ENCODE measurements at places on chromosomes 12 and 14. TPM values are rescaled to one million over a fixed set of nuclear protein-coding genes. Genes with fewer than 3 reads are reported as not detected.
A peak's percentile ranks its signal among the peaks of the same experiment; 100 is the strongest.

DNA sequence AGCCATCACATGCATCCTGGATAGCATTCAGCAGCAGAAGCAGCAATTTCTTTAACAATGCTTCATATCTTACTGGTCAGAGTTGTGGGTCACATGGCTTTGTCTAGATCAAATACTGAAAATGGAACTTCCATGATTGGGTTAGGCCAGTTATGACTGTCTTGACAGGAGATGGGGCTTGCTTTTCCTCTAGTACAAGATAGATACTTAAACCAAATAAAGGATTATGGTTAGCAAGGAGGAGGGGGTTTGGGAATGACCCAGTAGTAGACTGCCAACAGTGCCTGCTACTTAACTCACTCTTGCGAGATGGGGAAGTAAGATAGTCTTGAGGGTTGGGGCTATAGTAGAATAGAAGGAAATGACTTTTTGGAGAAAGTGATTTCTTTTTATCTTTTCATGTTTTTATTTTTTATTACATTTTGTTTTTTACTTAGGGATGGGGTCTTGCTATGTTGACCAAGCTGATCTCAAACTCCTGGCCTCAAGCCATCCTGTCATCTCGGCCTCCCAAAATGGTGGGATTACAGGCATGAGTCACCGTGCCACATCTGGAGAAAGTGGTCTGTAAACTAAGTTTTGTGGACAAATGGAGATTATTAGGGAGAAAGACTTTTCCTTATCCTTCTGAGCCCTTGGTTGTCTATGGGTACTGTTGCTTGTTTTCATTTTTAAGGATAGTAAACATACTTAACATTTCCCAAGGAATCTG is 37.6 kb downstream of the WNK1 start:
- no peak overlapping the region for H3K27ac ChIP-seq
- H3K4me1 ChIP-seq = peaks cover 5% of the 10 kb centered on the region
- no peak overlapping the region for H3K4me3 ChIP-seq
- no peak for DNase-seq

- no peak overlapping the region for H3K4me3 ChIP-seq
- no peaks in the 10 kb centered on the region for H3K36me3 ChIP-seq
- no peak overlapping the region for H3K27ac ChIP-seq
- DNase-seq = no peak
Observed at GRCh38 chr12:131275824-131276223, 322.1 kb downstream of the ADGRD1 start.

- H3K36me3 ChIP-seq = no peaks in the 10 kb centered on the region
- H3K27me3 ChIP-seq = no peaks in the 10 kb centered on the region
- H3K4me1 ChIP-seq = peaks cover 19% of the 10 kb centered on the region
- no peak within 1 kb of the TSS for H3K27ac ChIP-seq
- H3K4me3 ChIP-seq = peak within 1 kb of the TSS; percentile 60
- DNase-seq = peak; percentile 29
Observed at GRCh38 chr14:21525962-21526671, at the start of gene SALL2. TSS of gene SALL2 (minus strand) at chr14:21526346. CDS start at chr14:21526127, 219 bp downstream.

- H3K4me3 ChIP-seq = no peak overlapping the region
- H3K36me3 ChIP-seq = no peaks in the 10 kb centered on the region
- H3K27ac ChIP-seq = no peak overlapping the region
- no peak for DNase-seq
- no peaks in the 10 kb centered on the region for H3K4me1 ChIP-seq
Observed at GRCh38 chr12:23722655-23723054, 226.8 kb downstream of the SOX5 start.

DNA sequence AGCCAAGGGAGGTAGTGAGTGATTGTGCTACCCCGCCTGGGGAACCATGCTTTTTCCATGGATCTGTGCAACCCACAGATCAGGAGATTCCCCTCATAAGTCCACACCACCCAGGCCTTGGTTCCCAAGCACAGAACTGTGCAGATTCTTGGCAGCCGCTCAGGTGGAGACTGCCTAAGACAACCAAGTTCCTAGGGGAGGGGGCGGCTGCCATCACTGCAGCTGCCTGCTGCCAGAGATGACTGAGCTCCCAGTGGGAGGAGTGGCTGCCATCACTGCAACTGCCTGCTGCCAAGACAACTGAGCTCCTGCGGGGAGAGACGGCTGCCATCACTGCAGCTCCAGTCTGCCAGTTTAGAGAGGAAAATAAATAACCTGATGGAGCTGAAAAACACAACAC is 138.3 kb upstream of the GARIN2 start:
- H3K27me3 ChIP-seq = no peaks in the 10 kb centered on the region
- no peak overlapping the region for H3K27ac ChIP-seq
- no peaks in the 10 kb centered on the region for H3K36me3 ChIP-seq
- no peak overlapping the region for H3K4me3 ChIP-seq

DNA sequence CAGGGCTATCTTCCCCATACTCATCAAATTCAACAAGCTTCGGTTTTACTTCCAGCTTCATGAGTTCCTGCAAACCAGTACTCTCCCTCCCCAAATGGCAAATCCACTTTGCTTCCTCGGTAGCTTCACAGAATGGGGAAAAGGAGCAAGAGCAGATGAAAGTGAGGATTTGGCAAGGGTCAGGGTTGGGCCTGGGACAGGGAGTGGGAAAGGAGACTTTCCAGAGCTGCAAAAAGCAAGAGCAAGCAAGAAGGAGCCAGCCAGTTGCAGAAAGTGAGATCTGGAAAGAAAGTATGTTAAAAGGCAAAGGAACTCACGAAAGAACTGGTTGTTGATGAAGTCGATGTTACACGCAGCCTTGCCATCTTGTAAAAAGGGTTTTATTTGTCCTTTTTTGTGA is 522.8 kb upstream of the TBX3 start:
- H3K27ac ChIP-seq = no peak overlapping the region
- DNase-seq = no peak
- no peak overlapping the region for H3K4me3 ChIP-seq
- no peaks in the 10 kb centered on the region for H3K4me1 ChIP-seq

GRCh38 chr14:89032086-89032649 is 207.7 kb downstream of the TTC8 start:
- peaks cover 6% of the 10 kb centered on the region for H3K4me1 ChIP-seq
- no peak for DNase-seq
- H3K27ac ChIP-seq = no peak overlapping the region
- peaks cover 15% of the 10 kb centered on the region for H3K27me3 ChIP-seq
- H3K36me3 ChIP-seq = no peaks in the 10 kb centered on the region

DNA sequence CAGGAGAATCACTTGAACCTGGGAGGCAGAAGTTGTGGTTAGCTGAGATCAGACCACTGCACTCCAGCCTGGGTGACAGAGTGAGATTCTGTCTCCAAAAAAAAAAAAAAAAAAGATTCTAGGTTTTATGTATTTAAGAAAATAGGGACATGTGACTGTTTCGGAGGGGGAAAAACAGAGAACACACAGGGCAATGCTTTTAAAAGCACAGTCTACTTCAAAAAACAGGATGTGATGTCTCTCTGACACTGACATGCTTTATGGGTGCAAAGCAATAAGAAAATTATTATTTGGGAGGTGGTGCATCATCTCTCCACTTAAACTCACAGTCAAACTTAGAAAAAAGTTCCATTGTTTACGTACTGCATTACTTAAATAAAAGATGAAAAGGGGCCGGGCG is 28.7 kb downstream of the CLIP1 start:
- no peaks in the 10 kb centered on the region for H3K27me3 ChIP-seq
- no peaks in the 10 kb centered on the region for H3K36me3 ChIP-seq
- H3K27ac ChIP-seq = no peak overlapping the region
- no peak overlapping the region for H3K4me3 ChIP-seq

DNA sequence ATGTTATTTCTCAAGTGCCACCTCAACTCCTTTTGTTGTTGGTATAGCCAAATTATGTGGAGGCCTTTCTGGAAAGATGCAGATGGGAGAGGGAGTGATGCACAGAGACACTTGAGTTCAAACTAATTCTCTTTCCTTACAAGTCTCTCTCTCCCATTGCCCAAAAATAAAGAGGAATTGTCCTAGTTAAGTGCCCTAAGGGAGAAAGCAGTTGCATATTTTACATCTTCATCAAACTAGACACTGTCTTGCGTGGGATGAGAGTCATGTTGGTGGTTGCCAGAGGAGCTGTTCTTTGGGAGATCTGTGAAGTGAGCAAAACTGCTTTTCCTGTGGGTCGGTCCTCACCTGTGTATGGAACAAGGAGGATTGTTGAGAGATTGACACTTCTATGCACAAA is 72.2 kb downstream of the EP400 start:
- H3K27me3 ChIP-seq = no peaks in the 10 kb centered on the region
- no peak overlapping the region for H3K27ac ChIP-seq
- no peak overlapping the region for H3K4me3 ChIP-seq

- no peak overlapping the region for H3K4me3 ChIP-seq
- no peaks in the 10 kb centered on the region for H3K36me3 ChIP-seq
- no peak overlapping the region for H3K27ac ChIP-seq
- H3K27me3 ChIP-seq = no peaks in the 10 kb centered on the region
- H3K4me1 ChIP-seq = no peaks in the 10 kb centered on the region
- no peak for DNase-seq
Observed at GRCh38 chr12:99493197-99493596, 154.4 kb upstream of the GARIN6 start.

- H3K27me3 ChIP-seq = no peaks in the 10 kb centered on the region
- no peaks in the 10 kb centered on the region for H3K36me3 ChIP-seq
- no peak for DNase-seq
- H3K4me1 ChIP-seq = no peaks in the 10 kb centered on the region
- H3K27ac ChIP-seq = no peak overlapping the region
Observed at GRCh38 chr12:106179086-106179485, 40.3 kb upstream of the NUAK1 start.

- no peak overlapping the region for H3K27ac ChIP-seq
- H3K4me1 ChIP-seq = no peaks in the 10 kb centered on the region
- no peaks in the 10 kb centered on the region for H3K36me3 ChIP-seq
- no peak overlapping the region for H3K4me3 ChIP-seq
Observed at GRCh38 chr14:87813211-87813610, 179.8 kb downstream of the GALC start.

DNA sequence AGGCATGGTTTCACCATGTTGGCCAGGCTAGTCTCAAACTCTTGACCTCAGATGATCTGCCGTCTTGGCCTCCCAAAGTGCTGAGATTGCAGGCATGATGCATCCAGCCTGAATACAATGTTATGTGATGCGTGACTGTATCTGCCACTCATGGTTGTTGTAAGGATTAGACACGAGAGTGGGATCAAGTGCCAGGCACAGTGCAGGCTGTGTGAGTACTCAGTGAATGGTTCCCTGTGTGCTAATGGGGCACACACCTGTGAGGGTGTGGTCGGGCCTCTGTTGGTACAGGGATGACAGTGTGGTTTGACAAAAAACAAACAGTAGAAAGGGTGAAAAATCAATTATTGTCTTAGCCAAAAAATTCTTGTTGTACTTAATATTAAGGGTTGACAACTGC is 61.8 kb downstream of the TECPR2 start:
- H3K4me3 ChIP-seq = no peak overlapping the region
- H3K4me1 ChIP-seq = no peaks in the 10 kb centered on the region
- no peaks in the 10 kb centered on the region for H3K36me3 ChIP-seq
- H3K27ac ChIP-seq = no peak overlapping the region
- no peaks in the 10 kb centered on the region for H3K27me3 ChIP-seq

DNA sequence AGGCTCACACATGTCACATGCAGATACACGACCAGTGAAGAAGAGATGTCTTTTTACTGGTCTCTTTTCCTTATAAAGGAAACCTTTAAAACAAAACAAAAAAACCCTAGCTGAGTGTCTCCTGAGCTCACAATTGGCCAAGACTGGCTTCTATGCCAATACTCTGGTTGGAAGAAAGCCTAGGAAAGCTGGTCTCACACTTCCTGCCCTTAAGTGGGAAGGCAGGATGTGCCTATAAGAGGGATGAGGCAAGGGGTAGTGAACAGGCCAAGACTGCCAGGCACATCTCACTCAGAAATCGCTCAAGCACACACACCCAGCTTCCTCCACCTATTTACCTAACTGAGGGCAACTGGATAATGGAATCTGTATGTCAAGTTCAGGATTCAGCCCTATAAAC is 50.0 kb downstream of the SOCS2 start:
- no peaks in the 10 kb centered on the region for H3K36me3 ChIP-seq
- DNase-seq = no peak
- H3K27ac ChIP-seq = no peak overlapping the region
- no peak overlapping the region for H3K4me3 ChIP-seq

DNA sequence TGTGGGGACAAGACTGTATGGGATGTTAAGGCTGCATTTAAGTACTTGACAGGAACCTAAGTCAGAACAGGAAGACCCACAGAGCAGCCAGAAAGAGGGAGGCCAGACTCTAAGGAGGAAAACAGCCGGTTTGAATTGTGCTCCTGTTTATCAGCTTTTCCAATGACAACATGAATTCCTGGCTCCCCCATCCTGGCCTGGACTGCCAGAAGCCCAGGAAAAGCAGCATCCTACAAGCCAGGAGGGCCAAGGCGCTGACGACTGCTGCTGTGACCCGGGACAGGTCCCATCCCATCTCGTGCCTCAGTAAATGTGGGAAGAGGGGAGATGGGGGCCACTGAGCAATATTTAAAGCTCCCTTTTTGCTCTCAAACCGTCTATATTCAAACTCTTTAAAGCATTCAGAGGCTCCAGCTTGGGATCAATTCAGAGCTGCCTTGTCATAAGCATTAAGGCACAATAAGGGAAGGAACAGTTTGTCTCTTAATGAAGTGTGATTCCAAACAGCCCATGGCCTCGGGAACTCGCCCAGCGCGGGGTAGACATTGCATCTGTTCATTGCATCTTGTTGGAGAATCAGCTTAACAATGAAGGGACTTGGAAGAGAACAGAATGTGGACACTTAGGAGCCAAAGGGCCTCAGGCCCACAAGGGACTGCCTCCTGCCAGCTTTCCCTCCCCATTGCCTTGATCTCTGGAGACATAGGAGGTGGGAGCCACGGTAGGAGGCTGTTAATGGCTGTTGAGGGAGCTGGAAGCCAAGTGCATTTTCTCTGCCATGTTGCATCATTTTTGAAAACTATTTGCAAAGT is 49.6 kb downstream of the CMKLR1 start:
- H3K27ac ChIP-seq = no peak overlapping the region
- no peak overlapping the region for H3K4me3 ChIP-seq
- peaks cover 17% of the 10 kb centered on the region for H3K4me1 ChIP-seq
- DNase-seq = no peak
- H3K36me3 ChIP-seq = peaks cover 26% of the 10 kb centered on the region

DNA sequence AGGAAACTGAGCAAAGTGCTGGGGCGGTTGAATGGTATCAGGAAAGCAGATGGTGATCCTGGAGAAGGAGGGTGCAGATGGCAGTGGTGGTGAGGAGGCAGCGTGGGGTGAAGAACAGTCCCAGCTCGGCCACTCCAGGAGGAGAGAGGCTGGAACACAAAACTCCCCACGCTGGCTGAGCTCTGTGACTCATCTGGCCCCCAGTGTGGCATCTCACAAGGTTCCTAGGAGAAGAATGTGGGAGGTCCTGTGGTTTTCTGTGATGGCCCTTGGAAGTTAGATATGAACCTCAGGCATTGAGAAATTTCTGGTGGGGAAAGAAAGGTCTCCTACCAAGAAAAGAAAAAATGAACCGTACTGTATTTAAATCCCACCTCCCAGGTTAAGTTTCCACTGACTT is 8.0 kb upstream of the NRXN3 start:
- H3K4me3 ChIP-seq = no peak overlapping the region
- no peaks in the 10 kb centered on the region for H3K36me3 ChIP-seq
- H3K27ac ChIP-seq = no peak overlapping the region
- no peak for DNase-seq

The STAT6 gene
- 277 TPM for total RNA-seq

The TMPRSS12 gene
- not detected for total RNA-seq

The BCL11B gene
- 56.2 TPM for total RNA-seq

The TMEM30B gene
- total RNA-seq = 1.4 TPM

The TRMT61A gene
- 9.1 TPM for total RNA-seq

The NRL gene
- total RNA-seq = 2.8 TPM

The KRT75 gene
- not detected for total RNA-seq

The MAP1LC3B2 gene
- 3.3 TPM for total RNA-seq

The RILPL1 gene
- 1.3 TPM for total RNA-seq

Measured in natural killer cell (primary cell).